ENCODE measurements at places on chromosomes 11 and 22.

- DNase-seq = no peak
These were observed 34.7 kb upstream of the SMIM38 start for GRCh38 chr11:69121021-69121420.

- no peak for DNase-seq
These were observed 71.6 kb upstream of the SHANK2 start for GRCh38 chr11:71323876-71324526.

DNA sequence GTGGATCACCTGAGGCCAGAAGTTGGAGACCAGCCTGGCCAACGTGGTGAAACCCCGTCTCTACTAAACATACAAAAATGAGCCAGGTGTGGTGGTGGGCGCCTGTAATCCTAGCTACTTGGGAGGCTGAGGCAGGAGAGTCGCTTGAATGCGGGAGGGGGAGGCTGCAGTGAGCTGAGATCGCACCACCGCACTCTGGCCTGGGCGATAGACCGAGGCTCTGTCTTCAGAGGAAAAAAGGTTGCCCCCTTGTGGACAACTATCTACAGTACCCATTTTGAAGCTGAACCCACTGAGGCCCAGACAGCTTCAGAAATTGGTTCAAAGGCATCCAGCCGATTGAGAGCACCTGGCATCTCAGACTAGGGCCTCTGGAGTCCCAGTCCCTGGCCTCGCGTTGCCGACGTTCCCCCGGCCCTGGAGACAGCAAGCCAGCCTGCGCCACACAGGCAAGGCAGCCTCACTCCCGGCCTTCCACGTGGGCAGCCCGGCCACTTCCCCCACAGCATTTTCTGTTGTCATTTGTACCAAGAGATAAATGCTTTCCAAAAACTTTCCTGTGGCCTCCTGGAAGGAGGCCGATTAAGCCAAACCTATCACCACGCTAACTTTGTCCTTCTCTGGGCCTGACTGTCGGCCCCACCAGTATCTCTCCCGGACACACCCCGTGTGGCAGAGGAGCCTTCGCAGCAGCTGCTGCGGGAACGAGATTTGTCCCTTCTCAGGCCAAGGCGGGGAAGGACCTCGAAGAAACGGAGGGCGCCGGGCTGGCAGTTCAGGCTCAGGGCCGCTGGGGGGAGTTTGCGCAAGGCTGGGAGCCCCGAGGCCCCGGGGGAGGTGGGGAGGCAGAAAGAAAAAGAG, 82.8 kb downstream of the FLI1 start:
- peak; percentile 23 for DNase-seq

DNA sequence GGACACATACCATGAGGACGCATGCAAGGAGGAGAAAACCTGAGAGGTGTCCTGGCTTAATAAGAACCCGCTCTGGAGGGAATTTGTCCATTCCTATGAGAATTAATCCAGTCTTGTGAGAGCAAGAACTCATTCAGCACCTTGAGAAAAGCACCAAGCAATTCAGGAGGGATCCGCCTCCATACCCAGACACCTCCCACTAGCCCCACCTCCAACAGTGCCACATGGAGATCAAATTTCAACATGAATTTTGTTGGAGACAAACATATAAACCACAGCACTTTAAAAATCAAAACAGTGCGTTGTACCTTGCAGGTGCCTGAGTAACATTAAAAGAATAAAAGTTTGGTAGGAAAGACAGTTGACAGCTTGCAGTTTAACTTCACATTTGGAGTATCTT, 11.4 kb downstream of the UBE4A start:
- no peak for DNase-seq

- peak; percentile 76 for DNase-seq
These were observed 207.7 kb downstream of the CEP164 start for GRCh38 chr11:117535201-117535849.

GRCh38 chr11:35529971-35530495, 4.6 kb upstream of the PAMR1 start:
- DNase-seq = no peak

GRCh38 chr11:94493281-94494125, at the start of the genes ANKRD49 and MRE11:
ANKRD49 (plus strand) TSS chr11:94493984; CDS start chr11:94496694, 2,710 bp downstream.
MRE11 (minus strand) TSS chr11:94493844; CDS start chr11:94492801, 1,043 bp downstream.
- DNase-seq = peak; percentile 99

- no peak for DNase-seq
These were observed 3.2 kb upstream of the PRR5 start for GRCh38 chr22:44698531-44699421.

GRCh38 chr11:28108958-28109357, 770 bp downstream of the METTL15 start:
- no peak for DNase-seq

DNA sequence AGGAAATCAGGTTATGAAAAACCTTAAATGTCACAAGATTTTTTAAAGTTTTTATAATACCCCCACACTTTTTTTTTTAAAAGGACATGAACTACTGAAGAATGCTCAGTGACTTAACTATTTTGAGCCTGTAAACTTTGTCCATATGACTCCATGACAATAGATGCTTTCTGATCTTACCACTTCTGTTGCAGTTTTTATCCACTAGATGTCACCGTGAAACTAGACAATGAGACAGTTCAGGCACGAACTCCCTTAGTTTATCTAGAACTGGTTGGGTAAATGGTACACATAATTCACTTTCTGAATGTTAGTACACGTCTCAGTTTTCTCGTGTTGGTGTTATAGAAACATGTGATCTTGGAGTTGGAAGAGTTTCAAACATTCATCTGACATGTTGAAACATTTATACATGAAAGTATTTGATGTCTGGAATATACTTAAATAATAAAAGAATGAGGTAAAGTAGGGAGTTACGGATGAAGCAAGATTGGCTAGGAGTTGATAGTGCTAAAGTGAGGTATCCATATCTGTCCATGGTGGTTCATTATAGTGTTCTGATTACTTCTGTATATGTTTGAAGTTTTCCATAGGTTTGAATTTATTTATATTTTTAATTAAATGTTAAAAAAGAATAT, 8.1 kb downstream of the CCDC15 start:
- DNase-seq = peak; percentile 78

DNA sequence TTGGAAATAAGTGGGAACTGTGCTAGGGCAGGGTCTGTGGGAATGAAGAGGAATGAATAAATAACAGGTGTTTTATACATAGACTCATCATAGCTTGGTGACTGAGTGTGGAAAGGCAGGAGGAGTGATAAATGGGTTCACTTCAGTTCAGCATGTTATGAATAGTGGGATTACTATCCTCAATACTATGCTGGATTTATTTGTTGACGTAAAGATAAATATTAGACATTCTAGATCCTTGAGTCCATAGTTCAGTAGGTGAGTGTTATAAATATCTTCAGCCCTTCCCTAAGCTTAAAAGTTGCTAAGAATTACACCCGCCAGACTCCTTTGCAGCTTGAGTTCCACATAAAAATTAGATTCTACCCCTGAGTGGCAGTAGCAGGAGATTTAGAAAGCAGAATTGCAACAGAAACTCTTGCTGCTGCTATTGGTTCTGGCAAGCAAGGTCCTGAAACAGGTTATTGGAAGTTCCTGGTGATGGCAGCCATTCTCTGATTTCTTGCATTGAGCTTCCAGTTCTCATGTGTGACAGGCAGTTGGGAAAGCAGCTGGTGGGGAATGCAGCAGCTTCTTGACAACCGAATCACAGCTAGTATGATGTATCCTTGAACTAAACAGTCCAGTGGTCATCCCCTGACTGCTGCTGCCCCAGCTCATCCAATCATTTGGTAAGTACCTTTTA, 1558.9 kb downstream of the FAM181B start:
- no peak for DNase-seq

- no peak for DNase-seq
These were observed 31.9 kb downstream of the IL18BP start for GRCh38 chr11:72030472-72031045.

- peak; percentile 61 for DNase-seq
These were observed 5.9 kb upstream of the ACY3 start for GRCh38 chr11:67656278-67656922.

DNA sequence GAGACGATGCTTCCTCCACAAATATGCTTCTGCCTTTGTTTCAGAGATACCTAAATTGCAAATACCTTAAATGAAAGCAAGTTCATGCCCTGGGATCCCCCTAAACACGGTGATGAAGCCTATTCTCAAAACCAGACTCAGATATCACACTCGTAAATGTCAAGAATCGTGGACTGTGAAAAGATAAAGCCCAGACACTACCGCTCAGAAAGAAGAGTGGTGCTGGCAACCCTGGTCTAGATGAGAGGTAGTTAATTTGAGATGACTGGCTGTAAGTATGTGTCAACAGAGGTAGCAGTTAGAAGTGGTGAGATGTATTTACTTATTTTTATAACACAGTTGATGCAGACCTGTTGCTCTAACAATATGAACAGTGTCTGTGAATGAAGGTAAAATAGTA, 2.5 kb downstream of the OVCH2 start:
- DNase-seq = no peak

DNA sequence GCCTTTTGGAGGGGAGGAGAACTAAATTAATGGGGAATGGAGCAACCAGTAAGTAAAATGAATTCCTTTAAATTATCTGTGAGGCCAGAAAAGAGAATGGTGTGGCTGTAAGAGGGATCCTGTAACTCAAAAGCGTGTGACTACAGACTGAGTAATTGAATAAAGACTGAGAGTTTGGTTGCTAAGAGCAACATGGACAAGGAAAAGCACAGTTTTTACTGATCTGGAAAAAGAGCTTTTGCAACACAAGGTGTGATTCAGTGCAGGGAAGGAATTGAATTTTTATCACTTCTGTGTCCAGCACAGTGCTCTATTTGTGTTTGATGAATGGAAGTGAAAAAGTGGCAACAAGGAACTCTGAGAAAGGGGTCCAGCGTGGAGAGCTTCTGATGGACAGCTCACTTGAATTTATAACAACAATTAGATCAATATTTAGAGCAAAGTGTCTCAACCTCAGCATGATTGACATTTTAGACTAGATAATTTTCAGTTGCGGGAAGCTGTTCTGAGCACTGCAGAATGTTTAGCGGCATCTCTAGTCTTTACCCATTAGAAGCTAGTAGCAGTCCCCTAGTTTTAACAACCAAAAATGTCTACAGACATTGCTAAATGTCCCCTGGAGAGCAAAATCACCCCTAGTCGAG, 202.8 kb upstream of the BDNF start:
- DNase-seq = no peak

- no peak for DNase-seq
These were observed 108.6 kb downstream of the LARGE1 start for GRCh38 chr22:33811686-33812085.

DNA sequence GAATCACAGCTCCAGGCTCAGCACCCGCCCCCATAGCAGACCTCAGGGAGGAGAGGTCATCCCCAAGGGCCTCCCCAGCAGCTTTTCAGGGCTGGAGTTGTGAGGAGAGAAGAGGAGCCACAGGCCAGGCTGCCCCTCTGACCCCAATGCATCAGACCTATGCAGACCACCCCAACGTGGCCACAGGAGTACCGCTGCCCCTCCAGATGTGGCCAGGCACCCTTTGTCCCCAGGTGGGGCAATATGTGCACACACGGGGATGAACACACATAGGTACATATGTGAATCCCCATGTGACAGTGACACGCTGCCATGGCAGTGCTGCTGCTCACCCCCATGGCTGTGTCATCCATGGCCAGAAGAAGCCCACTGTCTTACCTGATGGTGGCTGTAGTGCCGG, 10.9 kb downstream of the USH1C start:
- DNase-seq = no peak

DNA sequence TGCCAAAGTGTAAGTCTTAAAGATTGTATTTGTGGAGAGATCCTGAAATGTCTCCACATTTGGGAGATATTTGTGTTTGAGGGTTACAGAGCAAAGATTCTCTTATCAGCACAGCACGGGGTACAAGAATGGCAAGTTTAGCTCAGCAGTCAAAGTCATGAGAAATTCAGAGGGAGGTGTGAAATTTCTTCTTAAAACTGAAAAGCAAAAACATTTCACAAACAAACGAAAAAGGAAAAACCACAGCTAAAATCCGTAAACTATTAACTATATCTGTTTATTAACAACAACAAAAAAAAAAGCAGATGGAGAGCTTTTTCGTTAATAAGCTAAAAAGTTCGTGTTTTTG, 40.9 kb upstream of the ETS1 start:
- DNase-seq = no peak

DNA sequence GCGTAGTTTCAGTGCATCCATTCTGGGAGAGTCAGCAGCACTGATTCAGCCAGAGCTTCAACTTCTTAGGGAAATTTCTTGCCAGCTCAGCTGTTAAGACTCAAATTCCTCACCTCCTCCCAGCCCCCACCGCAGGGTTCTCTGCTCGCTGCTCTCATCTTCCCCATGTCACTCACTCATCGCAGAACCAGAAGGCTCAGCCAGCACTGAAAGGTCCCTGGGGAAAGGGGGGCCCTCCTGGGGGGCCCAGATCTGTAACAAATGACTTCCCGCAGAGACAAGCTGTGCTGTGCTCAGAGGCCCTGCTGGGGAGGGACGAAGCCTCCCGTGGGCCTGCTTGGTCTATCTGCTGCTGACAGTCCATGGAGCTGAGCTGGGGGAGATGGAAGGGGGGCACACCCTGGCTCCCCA, 220.6 kb downstream of the NTM start:
- no peak for DNase-seq

DNA sequence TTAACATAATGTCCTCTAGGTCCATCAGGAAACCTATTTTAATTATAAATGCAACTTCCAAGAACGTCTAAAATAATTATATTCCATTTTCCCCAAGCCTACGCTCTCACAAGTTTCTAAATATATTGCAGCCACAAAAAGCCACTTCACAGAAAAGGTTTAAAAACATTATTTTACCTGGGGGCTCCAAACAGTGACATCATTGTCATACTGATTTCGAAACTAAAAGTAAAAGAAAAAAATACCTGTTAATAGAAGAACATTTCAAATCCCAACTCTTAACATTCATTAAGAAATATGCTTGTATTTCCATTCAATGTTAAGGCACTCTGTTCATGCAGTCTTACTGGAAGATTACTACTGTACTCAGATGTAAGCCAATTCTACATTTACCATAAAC, 1.4 kb downstream of the PSMA1 start:
- DNase-seq = no peak

- no peak for DNase-seq
These were observed 113.6 kb upstream of the NNMT start for GRCh38 chr11:114182471-114183043.

DNA sequence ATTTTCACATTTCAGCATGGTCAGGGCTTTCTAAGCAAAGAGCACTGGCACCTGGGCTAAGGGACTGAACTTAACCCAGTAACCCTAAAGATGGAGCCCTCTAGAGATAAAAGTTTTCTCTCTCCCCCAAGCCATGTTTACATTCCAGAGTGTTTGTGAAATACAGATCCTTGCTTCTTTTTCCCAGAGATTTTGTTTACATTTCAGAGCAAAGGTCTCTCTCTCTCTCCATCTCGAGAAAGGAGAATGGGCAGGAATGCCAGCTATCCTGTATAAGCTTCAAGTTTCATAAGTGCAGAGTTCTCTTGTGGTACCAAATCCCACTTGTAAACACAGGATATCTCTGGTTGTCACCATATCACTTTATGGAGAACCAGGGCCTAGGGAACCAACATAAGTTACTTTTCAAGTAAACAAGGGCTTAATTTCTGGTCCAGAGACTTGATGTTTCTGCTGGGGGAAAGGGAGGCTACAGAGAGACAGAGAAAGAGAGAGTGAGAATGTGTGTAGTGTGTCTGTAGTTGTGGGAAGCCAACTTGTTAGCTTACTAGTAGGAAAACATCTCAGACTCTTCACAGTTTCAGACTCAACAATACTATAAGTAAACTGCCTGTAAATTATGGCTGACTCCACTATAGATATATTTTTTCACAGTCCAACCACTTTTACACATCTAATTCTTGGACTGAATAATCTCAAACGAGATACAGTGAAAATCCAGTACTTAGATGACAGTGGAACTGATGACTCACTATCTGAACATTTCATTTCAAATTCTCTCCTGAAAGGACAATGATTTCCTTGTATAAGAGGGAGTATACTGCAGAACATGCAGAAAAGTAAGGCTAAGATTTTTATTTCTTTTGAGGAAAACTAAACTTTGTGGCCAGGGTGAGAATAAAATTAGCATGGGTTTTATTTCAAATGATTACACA, 76.2 kb downstream of the ARHGAP32 start:
- DNase-seq = no peak
